Left cardiac atrium (tissue), 4 donors: ENCODE measurements at places on chromosomes 13 and 19.

GRCh38 chr13:29861694-29862110 lies 11.3 kb upstream of the UBL3 start:
- DNase-seq: no peak

DNA sequence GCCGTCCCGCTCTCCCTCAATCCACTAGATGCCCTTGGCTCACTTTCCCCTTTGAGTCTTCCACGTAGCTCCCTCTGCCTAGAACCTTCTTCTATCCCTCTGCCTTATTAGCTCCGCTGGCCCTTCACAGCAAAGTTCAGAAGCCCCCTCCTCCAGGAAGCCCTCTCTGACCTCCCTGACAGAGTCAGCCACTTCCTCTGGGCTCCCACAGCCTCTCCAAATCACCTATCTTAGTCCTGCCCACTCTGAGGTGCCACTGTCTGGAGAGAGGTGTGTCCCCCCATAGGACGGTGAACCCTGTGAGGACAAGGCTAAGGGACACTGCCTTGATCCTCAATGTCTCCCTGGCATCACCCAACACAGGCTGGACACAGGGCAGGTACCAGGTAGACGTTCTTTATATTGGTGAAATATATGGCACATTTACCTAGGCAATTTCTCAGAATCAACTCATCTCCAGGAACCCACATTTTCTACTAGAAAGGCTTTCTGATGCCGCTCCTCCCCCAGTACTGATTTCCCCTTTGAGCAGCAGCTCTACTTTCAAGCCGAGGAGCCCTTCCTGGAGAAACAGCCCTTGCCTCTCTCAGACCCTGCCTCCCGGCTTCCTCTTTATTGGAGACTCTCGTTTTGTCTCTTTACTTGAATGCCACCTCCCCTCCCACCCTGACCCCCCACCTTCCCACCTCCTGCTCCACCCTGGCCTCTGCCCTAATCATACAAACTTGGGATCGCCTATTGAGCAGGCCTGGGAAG lies 3.4 kb upstream of the TGFB1 start:
- DNase-seq: no peak

GRCh38 chr19:40519352-40520322 lies 52.8 kb downstream of the SPTBN4 start:
- DNase-seq: no peak

DNA sequence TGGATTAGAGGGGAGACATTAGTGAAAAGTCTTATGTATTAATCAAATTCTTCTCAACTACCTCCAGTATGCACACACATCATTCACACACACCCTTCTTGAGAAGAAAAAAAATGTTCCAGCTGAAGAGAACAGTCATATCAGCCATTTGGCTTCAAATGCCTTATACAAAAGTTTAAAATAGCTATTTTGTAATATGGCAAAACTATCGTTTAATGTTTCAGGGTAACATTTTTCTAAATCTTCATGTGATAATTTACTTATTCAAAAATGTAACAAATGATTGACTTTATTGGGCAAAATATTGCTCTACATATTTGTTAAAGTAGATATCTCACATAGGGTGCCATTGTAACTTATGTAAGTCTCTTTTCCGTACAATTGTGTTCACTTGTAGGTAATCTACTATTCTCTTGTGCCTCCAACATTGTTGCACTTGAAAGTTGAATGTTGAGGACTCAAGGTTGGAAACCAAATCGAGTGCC lies 13.6 kb downstream of the ZIC2 start:
- no peak for DNase-seq

- DNase-seq: no peak
Observed at GRCh38 chr13:77548095-77548494, 12.6 kb downstream of the SCEL start.

DNA sequence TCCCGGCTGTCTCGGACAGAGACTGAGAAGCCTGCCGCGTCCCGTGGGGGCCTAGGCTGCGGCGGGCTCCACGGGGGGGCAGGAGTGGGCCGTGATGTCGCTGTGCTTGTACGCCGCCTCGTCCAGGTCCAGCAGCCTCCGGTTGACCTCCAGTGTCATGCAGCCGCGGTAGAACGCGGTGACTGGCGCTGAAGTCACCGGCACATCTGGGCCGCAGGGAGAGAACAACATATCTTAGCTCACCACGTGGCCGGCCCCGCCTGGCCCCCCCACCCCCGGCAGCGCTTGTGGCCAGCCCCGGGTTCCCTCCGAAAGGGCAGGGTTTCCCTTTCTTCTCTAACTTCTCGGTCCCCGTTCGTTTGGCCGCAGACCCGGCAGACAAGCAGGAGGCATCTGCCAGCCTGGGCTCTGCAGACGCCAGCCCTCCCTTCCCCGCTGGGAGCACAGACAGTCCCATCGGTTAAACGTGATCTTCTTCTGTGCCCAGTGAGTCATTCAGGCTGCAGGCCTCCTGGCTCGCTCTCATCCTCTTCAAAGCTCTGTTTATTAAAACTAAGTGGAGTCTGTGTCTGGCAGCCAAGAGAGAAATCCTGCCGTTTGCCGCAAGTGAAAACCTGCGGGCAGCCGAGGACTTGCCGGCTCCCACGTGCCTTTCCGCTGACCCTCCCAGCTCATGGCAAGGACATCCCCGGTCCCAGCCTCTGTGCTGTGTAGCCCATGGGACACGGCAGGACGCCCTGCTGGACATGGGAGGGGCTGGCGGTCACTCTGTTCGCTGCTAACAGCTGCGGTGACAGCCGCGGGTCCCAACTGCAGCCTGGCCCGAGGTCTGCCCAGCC lies 42.8 kb downstream of the GAS6 start:
- DNase-seq: peak; percentile 73

GRCh38 chr13:86185636-86186035 lies 386.4 kb upstream of the SLITRK6 start:
- no peak for DNase-seq

GRCh38 chr19:38559428-38560401 lies 58.0 kb downstream of the MAP4K1 start:
- no peak for DNase-seq

DNA sequence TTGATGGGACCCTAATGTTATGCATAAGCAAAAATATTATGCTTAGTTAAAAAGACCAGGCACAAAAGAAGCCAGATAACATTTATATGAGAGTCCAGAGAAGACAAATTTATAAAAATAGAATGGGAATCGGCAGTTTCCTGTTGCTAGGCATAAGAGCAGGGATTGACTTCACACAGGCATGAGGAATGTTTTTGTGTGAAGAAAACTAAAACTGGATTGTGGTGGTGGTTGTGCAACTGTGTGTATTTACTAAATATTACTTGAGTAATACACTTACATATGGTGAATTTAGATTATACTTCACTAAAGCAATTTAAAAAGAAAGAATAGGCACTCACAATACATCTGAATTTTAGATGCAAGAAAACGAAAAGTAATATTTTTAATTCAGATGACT lies 108.3 kb downstream of the SLITRK1 start:
- no peak for DNase-seq

GRCh38 chr13:112726016-112726767 lies 36.4 kb downstream of the ATP11A start:
- no peak for DNase-seq

DNA sequence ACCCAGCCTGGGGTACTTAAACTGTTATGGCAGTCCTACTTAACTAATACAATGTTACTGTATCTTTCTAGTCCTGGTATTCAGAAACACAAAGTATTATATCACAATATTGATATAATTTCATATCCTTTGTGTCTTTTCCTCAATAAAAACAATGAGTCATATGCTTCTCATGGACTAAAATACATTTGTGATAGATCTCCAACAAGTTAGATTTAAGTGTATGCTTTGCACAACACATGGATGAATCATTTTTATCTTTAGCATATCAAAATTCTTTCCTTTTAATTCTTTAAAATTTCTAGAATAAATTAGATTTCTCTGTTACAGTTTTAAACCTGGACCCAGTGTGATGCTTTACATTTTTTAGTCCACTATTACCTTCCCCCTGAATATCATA lies 1357.8 kb upstream of the ATXN8OS start:
- DNase-seq: no peak

DNA sequence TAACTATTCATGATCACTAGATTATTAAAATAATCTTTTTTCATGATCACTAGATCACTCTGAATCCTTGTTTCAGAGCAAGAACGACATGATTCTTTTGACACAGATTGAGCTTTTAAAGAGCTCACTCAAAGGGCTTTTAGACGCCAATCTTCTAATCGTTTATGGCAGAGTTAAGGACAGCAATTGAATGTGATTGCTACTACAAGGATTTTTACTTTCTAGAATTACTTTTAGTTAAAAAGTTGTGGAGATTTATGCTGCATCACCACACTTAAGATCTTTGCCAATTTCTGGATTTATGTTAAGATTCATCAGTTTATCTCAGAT lies 1.3 kb downstream of the EXOSC8 start:
- DNase-seq: no peak

- no peak for DNase-seq
Observed at GRCh38 chr19:4776436-4777211, 14.9 kb upstream of the FEM1A start.

DNA sequence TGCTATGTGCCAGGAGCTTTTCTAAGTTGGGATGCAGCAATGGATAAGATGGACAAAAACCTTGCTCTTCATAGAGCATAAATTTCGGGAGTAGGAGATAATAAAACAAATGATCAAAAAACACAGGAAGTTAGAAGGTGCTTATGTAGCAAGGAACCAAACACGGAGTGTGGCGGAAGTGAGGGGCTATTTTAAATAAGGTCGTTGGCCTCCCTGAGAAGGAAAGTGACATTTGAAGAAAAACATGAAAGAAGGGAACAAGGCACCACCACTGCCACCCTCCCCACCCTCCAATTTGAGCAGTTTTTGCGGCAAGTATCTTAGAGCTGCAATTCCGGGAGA lies 3.2 kb upstream of the GSX1 start:
- DNase-seq: no peak

DNA sequence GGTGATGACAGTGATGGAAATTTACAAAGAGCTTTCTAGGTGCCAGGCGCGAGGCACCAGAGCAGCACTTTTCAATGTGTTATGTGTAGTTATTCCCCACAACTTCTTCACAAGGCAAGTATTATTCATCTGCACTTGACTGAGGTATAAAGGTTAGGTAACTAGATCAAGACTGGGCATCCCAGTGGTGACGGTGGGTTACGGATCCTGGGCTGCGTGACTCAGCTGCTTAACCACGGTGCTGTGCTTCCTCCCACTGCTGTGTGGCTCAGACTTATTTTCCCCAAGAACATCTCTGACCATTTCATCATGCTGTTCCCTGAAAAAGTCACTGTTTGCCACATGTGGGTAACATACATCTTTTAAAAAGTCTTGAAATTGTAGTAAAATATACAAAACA lies 19.3 kb downstream of the EDDM13 start:
- no peak for DNase-seq

- DNase-seq: no peak
Observed at GRCh38 chr13:96793404-96793755, 200.9 kb downstream of the OXGR1 start.

- DNase-seq: no peak
Observed at GRCh38 chr19:33557720-33558119, 36.1 kb upstream of the PEPD start.

GRCh38 chr13:40438999-40439797 lies 227.2 kb downstream of the FOXO1 start:
- peak; percentile 30 for DNase-seq

GRCh38 chr19:8269724-8270123 lies 38.4 kb downstream of the CD320 start:
- DNase-seq: no peak

DNA sequence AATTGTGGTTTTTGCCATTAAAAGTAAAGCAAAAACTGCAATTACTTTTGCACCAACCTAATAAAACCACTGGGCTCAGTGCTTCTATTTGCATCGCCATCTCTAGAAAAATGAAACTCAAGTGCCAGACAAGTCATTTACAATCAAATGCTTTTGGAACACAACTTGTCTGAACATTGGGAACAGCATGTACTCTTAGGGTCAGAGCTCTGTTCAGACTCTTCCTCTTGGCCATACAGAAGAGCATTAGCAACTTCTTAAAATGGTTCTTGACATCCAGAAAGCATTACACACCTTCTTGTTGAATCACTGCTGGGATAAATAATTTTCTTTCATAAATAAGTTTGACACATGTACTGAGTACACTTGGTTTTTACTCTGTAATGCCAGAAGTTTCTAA lies 272.5 kb downstream of the DCLK1 start:
- DNase-seq: no peak
